Mesendoderm (in vitro differentiated cells): ENCODE measurements at places on chromosomes 11 and 22.

DNA sequence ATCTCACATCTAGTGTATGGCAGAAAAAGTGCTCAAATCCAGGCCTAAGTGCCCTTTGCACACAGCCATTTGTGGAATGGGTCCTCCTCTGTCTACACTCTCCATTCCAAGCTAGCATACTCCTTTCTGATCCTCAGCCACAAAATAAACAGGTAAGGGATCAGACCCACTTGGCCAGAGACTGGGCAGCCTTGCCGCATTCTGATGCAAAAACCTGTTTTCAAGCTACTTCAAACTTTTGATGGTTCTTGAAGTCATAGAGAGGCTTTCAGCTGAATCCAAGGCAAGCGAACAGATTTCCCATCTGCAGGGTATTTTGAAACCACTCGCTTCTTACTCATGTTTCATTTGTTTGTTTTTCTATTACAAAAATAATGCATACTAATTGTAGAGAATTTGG is 136.6 kb upstream of the NAV2 start:
- no peaks in the 10 kb centered on the region for H3K27me3 ChIP-seq
- no peak overlapping the region for H3K27ac ChIP-seq
- peaks cover 2% of the 10 kb centered on the region for H3K4me1 ChIP-seq
- no peak overlapping the region for H3K4me3 ChIP-seq

- no peak overlapping the region for H3K4me3 ChIP-seq
- no peak for DNase-seq
- no peak overlapping the region for H3K27ac ChIP-seq
- H3K4me1 ChIP-seq: no peaks in the 10 kb centered on the region
- H3K36me3 ChIP-seq: no peaks in the 10 kb centered on the region
Observed at GRCh38 chr11:37605229-37605628, 1007.2 kb upstream of the RAG2 start.

- H3K4me1 ChIP-seq: peaks cover 4% of the 10 kb centered on the region
- H3K27me3 ChIP-seq: no peaks in the 10 kb centered on the region
- H3K27ac ChIP-seq: no peak overlapping the region
- peak; percentile 60 for DNase-seq
Observed at GRCh38 chr11:12439615-12440014, 62.2 kb downstream of the PARVA start.

DNA sequence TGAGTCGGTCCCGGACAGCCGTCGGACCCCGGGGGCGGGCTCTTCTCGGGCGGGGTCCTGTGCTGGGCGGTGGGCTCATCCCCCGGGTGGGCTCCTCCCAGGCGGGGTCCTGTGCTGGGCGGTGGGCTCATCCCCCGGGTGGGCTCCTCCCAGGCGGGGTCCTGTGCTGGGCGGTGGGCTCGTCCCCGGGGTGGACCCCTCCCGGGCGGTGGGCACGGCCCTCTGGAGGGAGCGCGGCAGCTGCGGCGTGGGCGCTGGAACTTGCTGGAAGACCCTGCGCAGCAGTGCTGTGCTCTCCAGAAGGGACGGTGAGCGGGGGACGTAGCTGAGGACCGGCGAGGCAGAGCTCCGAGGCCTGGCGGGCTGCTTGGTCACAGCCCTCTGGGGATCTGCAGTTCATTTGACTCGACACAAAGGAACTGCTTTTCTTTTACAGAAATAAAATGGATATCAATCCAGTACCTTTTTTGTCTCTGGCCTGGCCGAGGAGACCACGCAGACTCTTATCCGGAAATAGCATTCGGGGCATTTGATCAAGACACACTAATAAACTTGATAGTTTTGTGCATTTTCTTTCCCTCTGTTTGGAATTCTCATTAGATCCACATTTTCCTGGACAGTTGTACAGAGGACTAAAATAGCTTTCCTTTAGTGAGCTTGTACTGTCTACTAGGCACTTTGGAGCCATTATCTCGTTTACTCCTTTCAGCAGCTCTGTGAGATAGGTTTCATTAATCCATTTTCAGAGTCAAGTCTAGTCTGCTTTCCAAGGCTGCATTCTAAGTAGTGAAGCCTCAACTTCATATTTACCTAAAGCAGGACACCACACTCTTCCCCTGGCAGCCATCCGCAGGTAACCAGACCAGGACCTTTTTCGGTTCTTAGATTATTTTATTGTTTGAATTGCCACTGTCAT is 812 bp downstream of the JAM3 start:
- peak; percentile 64 for DNase-seq
- peak overlapping the region; percentile 96 for H3K4me3 ChIP-seq
- H3K4me1 ChIP-seq: no peaks in the 10 kb centered on the region
- H3K27me3 ChIP-seq: no peaks in the 10 kb centered on the region

GRCh38 chr11:68743539-68743938 is 7.8 kb downstream of the TESMIN start:
- H3K27ac ChIP-seq: no peak overlapping the region
- no peak overlapping the region for H3K4me3 ChIP-seq
- no peak for DNase-seq
- no peaks in the 10 kb centered on the region for H3K36me3 ChIP-seq

DNA sequence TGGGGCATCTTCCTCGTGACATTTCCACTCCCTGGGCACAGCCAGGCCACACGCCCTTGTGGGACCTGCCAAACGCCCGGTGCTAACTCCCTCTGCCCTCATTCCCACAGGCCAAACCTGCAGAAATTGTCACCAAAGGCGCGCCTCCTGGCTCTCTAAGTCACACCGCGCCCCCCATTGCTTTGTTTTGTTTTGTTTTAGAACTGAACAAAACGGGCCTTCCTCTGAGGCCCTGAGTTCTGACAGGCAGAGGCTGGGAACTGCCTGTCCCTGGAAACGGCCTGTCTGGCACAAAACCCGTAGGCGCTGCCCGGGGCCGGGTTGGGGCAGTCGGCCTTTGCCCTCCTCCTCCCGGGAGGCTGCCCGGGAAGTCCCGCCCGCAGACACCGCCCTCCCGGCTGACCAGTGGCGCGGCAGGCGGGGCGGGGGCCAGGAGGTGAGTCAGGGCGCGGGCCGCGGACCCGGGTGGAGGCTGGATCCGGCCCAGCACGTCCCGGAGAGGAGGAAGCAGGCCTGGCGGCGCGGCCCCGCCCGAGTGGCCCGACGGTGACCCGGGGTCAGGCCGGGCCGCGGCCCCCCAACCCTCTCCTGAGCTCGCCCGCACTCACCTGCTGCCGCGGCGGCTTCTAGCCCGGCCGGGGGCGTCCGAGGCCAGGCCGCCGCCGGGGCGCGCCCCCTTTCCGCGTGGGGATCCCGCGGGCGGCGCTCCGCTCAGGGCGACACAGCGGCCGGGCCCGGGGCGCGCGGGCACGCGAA is 465 bp downstream of the SUN2 start:
- H3K27ac ChIP-seq: peak overlapping the region; percentile 40
- H3K27me3 ChIP-seq: no peaks in the 10 kb centered on the region
- no peaks in the 10 kb centered on the region for H3K36me3 ChIP-seq
- peaks cover 8% of the 10 kb centered on the region for H3K4me1 ChIP-seq
- peak; percentile 61 for DNase-seq

DNA sequence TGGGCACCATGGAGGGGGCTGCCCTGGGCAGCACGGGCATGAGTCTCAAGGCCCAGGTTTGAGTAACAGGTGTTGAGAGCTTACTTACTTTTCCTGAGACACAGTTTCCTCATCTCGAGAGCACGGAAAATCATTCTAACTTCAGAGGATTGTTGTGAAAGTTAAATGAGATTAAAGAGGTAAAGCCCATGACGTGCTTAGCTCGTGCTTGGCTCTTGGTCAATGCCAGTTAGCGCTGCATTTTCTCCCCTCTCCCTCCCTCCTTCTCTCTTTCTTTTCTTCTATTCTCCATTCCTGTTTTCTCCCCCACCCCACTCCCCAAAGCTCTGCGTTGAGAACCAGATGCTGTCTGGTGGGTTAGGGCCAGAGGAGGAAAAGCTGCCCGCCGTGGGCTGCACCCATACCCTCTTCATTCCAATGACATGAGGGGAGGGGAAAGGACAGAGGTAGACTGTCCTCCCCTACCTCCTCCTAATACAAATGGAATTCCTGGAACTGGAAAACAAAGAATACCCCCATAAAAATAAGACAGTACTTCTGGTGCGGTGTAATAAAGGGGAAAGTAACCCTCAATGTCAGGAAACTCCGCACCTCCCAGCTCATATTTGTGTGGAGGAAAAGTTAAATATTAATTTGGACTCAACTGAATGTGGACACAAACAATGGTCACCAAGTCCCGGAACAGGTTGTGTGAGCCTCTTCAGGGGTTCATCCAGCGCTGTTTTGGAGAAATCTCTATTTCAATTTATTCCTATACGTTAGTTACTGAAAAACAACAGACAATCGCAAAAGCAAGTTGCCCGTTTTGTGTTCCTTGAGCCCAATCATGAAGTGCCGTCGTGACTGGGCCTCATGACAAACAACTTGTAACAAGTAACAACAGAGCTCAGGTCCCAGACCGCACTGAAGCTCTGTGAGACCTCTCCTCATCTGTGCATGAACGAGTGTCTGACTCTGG is 54.8 kb upstream of the B3GAT1 start:
- H3K27ac ChIP-seq: no peak overlapping the region
- H3K4me3 ChIP-seq: no peak overlapping the region
- no peak for DNase-seq
- no peaks in the 10 kb centered on the region for H3K36me3 ChIP-seq
- H3K27me3 ChIP-seq: no peaks in the 10 kb centered on the region

GRCh38 chr11:103929170-103929903 is 107.1 kb upstream of the DDI1 start:
- no peaks in the 10 kb centered on the region for H3K4me1 ChIP-seq
- H3K4me3 ChIP-seq: no peak overlapping the region
- no peak for DNase-seq
- no peak overlapping the region for H3K27ac ChIP-seq
- no peaks in the 10 kb centered on the region for H3K27me3 ChIP-seq

DNA sequence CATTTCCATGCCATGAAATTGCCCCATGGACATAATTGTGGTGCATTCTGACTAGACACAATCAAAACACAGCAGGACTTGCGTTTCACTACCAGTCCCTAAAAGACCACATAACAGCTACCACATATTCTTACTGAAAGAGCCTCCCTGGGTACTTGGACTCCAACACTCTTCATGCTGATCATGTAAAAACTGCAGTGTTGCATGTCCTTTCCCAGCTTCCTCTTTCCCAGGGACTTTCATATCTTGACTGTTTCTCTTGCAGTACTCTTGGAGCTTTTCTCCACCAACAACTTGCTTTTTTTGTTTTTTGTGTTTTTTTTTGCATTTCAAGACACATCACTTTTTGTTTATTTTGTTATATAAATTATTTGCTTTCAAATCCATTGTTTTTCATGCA is 22.9 kb downstream of the MS4A6E start:
- H3K4me1 ChIP-seq: no peaks in the 10 kb centered on the region
- no peak overlapping the region for H3K27ac ChIP-seq
- no peaks in the 10 kb centered on the region for H3K27me3 ChIP-seq
- no peak for DNase-seq

DNA sequence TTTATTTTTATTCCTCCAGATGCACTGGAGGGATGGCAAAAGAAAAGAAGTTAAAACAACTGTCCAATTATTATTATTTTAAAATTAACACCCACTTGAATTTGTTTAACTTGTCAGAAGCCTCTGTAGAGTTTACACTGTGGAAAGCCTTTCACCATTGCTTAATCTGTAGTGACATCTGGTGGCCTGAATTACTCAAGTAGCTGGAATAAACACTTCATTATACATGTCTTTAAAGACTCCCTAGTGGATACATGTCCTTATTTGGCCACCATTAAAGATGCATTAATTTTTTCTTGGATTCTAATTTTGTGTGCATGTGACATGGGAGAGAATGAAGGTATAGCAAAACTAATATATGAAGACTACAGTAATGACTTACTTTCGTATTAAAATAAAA is 1496.5 kb downstream of the FAM181B start:
- no peaks in the 10 kb centered on the region for H3K36me3 ChIP-seq
- no peak overlapping the region for H3K4me3 ChIP-seq
- no peaks in the 10 kb centered on the region for H3K27me3 ChIP-seq
- no peak overlapping the region for H3K27ac ChIP-seq

DNA sequence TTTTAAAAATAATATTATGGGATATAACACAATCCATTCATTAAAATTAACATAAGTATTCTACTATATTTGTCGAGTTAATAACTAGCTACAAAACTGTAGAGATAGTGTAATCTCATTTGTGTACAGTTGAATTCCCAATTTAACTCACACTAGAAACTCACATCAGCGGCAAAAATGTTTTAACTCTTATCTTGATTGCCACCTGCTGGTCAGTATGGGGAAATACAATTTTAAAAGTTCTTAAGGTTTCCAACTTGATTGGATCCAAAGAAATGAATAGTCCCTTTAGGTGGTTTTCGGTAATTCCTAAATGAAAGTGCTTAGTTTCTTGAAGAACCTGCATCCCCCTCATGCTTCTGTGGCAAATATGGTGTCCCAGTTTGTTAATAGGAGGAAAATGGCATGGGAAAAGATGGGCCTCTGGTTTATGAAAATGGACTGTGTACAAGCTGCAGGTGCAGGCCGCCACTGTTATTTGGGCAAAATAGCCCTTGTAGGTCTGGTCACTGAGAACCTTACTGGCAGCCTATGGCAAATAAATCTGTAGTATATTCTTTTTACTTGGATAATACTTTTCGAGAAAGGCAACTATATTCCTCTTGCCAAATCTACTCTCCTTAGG is 33.7 kb upstream of the SLC17A6 start:
- H3K4me1 ChIP-seq: no peaks in the 10 kb centered on the region
- H3K36me3 ChIP-seq: no peaks in the 10 kb centered on the region
- H3K27me3 ChIP-seq: no peaks in the 10 kb centered on the region

DNA sequence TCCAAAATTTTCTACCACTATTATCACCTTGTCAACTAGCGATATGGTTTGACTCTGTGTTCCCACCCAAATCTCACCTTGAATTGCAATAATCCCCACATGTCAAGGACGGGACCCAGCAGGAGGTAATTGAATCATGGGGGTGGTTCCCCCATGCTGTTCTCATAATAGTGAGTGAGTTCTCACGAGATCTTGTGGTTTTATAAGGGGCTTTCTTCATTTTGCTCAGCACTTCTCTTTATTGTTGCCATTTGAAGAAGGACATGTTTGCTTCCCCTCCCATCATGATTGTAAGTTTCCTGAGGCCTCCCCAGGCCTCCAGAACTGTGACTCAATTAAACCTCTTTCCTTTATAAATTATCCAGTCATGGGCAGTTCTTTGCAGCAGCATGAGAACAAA is 73.5 kb upstream of the ZC3H12C start:
- no peaks in the 10 kb centered on the region for H3K4me1 ChIP-seq
- no peak overlapping the region for H3K27ac ChIP-seq
- H3K4me3 ChIP-seq: no peak overlapping the region
- DNase-seq: no peak
- H3K27me3 ChIP-seq: no peaks in the 10 kb centered on the region
- no peaks in the 10 kb centered on the region for H3K36me3 ChIP-seq

- H3K4me1 ChIP-seq: no peaks in the 10 kb centered on the region
- DNase-seq: no peak
- peaks cover 2% of the 10 kb centered on the region for H3K36me3 ChIP-seq
- H3K27ac ChIP-seq: no peak overlapping the region
- H3K27me3 ChIP-seq: no peaks in the 10 kb centered on the region
Observed at GRCh38 chr11:67486481-67487195, 3.8 kb downstream of the AIP start.

- DNase-seq: no peak
- no peaks in the 10 kb centered on the region for H3K36me3 ChIP-seq
- peaks cover 7% of the 10 kb centered on the region for H3K4me1 ChIP-seq
- H3K27ac ChIP-seq: no peak overlapping the region
- H3K4me3 ChIP-seq: no peak overlapping the region
- no peaks in the 10 kb centered on the region for H3K27me3 ChIP-seq
Observed at GRCh38 chr11:12815931-12816494, 141.8 kb downstream of the TEAD1 start.
